ENCODE measurements at places on chromosomes 16 and 17. TPM values are rescaled to one million over a fixed set of nuclear protein-coding genes. Genes with fewer than 3 reads are reported as not detected.

KRT33B gene
- total RNA-seq = not detected

CORO6 gene
- total RNA-seq = 0.58 TPM

- H3K27me3 ChIP-seq = no peaks in the 10 kb centered on the region
- H3K36me3 ChIP-seq = peaks cover 54% of the 10 kb centered on the region
- H3K4me3 ChIP-seq = no peak overlapping the region
- no peak overlapping the region for H3K27ac ChIP-seq
Measured at GRCh38 chr17:81846743-81847689, 12.2 kb upstream of the PPP1R27 start.

DNA sequence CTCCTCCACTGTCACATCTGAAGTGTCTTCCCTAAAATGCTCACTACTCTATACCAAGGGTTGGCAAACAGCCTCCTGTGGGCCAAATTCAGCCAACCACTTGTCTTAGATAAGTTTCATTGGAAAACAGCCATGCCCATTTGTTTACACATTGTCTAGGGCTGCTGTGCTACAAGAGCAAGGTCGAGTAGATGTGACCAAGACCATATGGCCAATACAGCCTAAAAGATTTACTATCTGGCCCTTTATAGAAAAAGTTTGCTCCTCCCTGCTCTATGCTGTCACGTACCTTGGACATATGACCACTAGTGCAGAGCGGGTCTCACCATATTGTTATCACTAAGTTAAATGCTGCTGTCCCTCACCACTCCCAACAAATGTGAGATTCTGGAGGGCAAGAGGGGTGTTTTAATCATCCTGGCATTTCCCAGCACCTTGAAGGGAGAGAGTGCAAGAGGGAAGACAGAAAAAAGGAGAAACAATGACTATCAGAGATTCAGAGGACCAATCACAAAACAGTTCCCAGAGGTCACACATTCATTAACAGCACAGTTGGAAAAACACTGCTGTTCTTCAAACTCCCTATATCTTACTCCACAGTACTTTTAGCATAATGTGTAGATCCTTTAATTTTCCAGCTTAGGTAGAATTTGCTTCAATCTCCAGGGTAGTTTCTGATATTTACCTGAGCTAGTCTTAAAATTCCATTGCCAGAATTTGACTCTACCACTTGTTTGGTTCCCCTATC lies 13.2 kb downstream of the LSM12 start:
- H3K4me1 ChIP-seq = no peaks in the 10 kb centered on the region
- no peak overlapping the region for H3K4me3 ChIP-seq
- peaks cover 67% of the 10 kb centered on the region for H3K36me3 ChIP-seq
- H3K27ac ChIP-seq = no peak overlapping the region

ZNF385C gene
- total RNA-seq = 0.17 TPM

- no peaks in the 10 kb centered on the region for H3K27me3 ChIP-seq
- no peaks in the 10 kb centered on the region for H3K4me1 ChIP-seq
- no peaks in the 10 kb centered on the region for H3K36me3 ChIP-seq
- no peak overlapping the region for H3K27ac ChIP-seq
Measured at GRCh38 chr16:54418903-54419302, 132.3 kb upstream of the IRX3 start.

DNA sequence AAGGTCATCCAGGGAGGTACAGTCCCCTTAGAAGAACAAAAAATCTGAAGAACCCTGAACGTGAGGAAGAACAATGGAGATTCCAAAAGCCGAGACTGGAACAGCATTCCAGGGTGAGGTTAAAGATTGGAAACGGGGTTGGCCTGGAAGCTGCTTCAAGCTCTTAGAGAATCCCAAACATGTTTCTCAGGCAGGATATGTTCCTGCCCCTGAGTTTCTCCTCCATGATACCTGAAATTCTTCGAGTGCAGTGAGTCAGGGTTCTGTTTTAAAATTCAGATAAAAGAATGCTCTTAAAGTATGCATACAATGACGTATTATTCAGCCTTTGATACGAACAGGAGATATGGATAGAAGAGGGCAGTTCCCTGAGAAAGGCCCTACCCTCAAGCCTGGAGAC lies 293.1 kb downstream of the HS3ST3B1 start:
- no peak for DNase-seq
- no peak overlapping the region for H3K4me3 ChIP-seq
- H3K36me3 ChIP-seq = no peaks in the 10 kb centered on the region

PSMD11 gene
- total RNA-seq = 163 TPM

DNA sequence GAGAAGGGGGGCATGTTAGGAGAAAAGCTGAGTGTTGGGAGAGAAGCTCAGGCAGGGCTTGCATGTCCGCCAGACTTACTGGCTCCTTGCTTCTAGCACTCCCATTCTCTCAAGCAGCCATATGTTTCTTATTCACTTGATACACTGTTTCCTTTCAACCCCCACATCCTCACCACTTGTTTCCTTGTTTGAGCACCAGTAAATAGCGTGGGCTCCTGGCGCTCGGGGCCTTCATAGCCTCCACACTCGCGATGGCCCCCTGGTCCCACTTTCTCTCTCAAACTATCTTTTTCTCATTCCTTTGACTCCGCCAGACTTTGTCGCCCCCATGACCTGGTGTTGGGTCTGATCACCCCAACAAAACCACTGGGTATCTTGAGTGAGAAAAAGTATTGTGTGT lies 16.6 kb downstream of the ATP5PD start:
- H3K27me3 ChIP-seq = no peaks in the 10 kb centered on the region
- no peaks in the 10 kb centered on the region for H3K36me3 ChIP-seq
- peaks cover 12% of the 10 kb centered on the region for H3K4me1 ChIP-seq
- H3K4me3 ChIP-seq = no peak overlapping the region

DNA sequence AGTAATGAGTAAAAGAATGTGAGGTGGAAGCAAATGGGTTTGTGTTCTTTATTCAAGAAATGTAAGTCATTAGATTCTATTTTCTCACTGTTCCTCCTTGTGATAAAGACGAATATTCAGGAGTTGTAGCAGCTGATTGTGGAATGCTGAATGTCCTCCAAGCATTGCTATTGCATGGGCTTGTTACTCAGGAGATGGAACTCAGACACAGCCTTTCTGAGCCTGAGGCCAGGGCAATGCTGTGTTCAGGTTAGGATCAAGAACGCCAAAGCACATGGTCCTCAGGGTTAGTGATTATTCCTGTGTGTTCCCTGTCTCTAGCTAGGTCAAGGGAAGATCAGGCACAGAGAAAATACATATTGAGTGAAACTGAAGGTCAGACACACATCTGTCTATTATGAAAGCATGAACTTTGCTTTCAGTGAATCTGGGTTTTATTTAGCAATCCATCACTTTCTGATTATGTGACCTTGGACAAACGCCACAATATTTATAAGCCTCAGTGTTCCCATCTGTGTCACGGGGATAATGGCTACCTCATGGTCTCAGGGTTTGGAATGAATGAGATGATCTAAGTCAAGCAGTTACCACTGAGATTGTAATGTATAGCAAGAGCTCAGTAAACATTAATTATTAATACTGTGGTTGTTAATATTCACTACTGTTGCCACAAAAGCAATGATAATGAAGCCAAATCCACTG lies 426.8 kb upstream of the DYNLRB2 start:
- H3K4me3 ChIP-seq = no peak overlapping the region
- no peak for DNase-seq
- H3K27me3 ChIP-seq = no peaks in the 10 kb centered on the region

DNA sequence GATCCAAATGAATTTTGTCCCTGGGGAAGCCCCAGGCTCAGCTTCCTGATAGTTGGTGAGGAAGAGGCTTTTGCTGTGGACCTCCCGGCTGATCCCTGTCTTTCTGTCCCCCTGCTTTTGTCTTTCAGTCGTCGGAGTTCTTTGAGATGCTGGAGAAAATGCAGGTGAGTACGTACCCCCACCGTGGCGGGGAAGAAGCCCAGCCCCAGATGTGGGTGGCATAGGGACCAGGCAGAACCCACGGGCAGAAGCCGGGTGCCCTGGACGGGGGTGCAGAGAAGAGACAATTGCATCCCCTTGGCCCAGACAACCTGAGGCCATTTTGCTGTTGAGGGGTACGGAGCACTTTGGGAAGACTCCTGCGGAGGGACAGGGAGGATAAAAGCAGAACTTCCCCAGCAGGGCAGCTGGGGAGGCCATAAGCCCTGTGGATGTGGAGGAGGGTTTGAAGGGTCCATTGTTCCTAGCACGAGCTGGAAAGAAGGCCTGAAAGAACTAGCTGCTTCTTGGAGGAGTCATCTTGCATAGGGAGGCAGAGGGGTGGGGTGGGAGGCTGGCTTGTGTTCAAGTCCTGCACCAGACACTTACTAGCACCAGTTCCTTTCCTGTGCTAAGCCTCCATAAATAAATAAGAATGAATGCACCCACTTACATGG lies 105.6 kb downstream of the OR1D5 start:
- no peaks in the 10 kb centered on the region for H3K27me3 ChIP-seq
- H3K36me3 ChIP-seq = no peaks in the 10 kb centered on the region
- peaks cover 56% of the 10 kb centered on the region for H3K4me1 ChIP-seq
- H3K27ac ChIP-seq = no peak overlapping the region

- peaks cover 9% of the 10 kb centered on the region for H3K4me1 ChIP-seq
- no peaks in the 10 kb centered on the region for H3K27me3 ChIP-seq
- no peak for DNase-seq
- no peak overlapping the region for H3K27ac ChIP-seq
- H3K4me3 ChIP-seq = peak overlapping the region; percentile 81
Measured at GRCh38 chr17:7404737-7405349, 946 bp upstream of the TMEM256 start.

TCAP gene
- 0.12 TPM for total RNA-seq

CHST5 gene
- total RNA-seq = 0.29 TPM

DNA sequence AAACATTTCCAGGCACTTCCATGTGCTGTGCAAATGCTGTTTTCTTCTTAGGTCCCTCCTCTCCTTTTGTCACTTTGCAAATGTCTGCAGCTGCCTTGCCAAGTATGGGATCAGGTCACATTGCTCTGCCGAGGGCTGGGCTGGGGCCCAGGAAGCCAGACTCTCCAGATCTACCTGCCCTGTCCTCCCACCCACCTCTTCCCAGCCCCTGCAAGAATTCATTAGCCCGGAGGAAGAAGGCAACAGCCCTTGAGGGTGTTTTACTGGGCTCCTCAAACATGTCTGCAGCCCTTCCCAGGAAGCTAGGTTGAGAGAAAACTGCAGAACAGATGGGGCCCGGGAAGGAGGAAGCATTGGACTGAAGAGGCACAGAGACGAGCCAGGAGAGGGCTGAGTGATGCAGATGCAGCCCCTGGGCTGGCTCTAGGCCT lies 47.1 kb downstream of the WSB1 start:
- no peaks in the 10 kb centered on the region for H3K36me3 ChIP-seq
- no peak overlapping the region for H3K27ac ChIP-seq
- no peak overlapping the region for H3K4me3 ChIP-seq
- H3K27me3 ChIP-seq = no peaks in the 10 kb centered on the region
- peaks cover 8% of the 10 kb centered on the region for H3K4me1 ChIP-seq

SLFN14 gene
- total RNA-seq = not detected

CHST4 gene
- total RNA-seq = not detected

- no peak for DNase-seq
- H3K4me3 ChIP-seq = no peak overlapping the region
- H3K27ac ChIP-seq = no peak overlapping the region
- peaks cover 13% of the 10 kb centered on the region for H3K4me1 ChIP-seq
- H3K27me3 ChIP-seq = peaks cover 6% of the 10 kb centered on the region
- H3K36me3 ChIP-seq = no peaks in the 10 kb centered on the region
Measured at GRCh38 chr16:15810411-15810810, 46.4 kb downstream of the MYH11 start.

DNA sequence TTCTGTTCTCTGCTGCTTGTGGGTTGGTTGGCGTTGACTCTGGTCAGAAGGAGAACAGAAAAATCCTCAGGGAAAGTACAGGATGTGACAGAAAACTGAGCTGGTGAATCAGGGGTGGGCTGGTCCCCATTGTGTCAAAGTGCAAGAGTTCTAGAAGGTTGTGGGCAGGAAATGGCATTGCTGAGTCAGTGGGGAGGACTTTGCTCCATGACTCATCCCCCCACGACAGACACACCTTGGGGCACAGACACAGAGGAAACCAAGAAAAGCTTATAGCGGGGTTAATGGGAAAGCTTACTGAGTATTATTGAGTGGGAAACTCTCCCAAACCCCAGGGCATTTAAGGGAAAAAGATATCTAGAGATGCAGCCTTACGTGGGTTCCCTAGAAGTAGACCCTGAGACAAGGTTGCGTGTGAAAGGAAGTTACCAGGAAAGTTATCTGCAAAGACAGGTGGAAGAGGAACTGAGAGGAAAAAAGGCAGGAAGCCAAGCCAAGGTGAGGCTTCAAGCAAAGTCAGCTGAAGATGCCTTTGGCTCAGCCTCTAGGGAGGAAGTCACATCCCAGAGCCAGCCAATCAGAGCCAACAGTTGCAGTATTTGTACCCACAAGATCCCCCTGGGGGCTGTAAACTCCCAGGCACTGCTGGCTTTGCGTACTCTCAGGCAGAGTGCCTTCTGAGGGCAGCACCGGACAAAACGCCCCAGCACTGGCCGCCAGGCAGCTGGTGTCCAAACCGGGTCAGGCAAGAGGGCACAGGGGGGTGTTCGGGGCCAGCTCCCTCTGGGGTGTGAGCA lies 86.4 kb downstream of the FOXL1 start:
- H3K36me3 ChIP-seq = no peaks in the 10 kb centered on the region
- H3K4me1 ChIP-seq = peaks cover 32% of the 10 kb centered on the region
- H3K27me3 ChIP-seq = no peaks in the 10 kb centered on the region
- peak overlapping the region; percentile 99 for H3K27ac ChIP-seq
- H3K4me3 ChIP-seq = peak overlapping the region; percentile 34
- peak; percentile 91 for DNase-seq

DNA sequence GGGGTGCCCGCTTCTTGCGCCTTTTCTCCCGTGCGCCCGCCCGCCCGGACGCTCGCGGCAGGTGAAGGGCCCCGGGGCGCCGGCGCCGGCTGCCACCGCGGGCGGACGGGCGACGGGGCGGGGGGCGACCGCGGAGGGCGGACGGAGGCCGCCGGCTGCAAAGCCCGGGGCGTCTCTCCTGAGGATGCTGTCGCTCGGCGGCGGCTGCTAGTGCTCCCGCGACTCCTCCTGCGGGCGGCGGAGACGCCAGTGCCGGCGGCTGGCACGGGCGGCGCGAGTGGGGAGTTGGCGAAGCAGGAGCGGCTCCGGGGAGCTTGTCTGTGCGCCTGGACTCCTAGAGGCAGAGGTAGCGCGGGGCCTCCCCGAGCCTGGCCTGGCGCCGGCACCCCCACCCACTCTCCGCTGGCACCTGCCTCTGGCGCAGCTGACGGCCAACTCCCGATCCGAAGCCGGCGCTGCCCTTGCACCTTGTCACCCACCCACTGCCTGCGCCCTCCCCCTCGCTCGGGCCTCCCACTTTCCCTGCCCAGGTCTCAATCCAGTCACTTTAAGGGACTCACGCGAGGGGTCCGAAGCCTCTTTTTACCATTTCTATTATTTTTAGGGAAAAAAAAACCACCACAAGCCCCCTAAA lies at the start of gene FAM20A:
Gene FAM20A (minus strand): TSS at position 437 of the 634 bp plus-strand sequence. CDS start 701 bp downstream, outside the sequence.
- peaks cover 22% of the 10 kb centered on the region for H3K27me3 ChIP-seq
- H3K36me3 ChIP-seq = no peaks in the 10 kb centered on the region
- H3K4me1 ChIP-seq = peaks cover 4% of the 10 kb centered on the region
- no peak within 1 kb of the TSS for H3K27ac ChIP-seq
- no peak for DNase-seq
- peak within 1 kb of the TSS; percentile 48 for H3K4me3 ChIP-seq

SGCA gene
- not detected for total RNA-seq

GRCh38 chr17:77246110-77247047 lies 105.6 kb downstream of the SEC14L1 start:
- no peaks in the 10 kb centered on the region for H3K36me3 ChIP-seq
- no peak overlapping the region for H3K27ac ChIP-seq
- peak overlapping the region; percentile 74 for H3K4me3 ChIP-seq
- H3K4me1 ChIP-seq = peaks cover 3% of the 10 kb centered on the region
- no peak for DNase-seq

KRT20 gene
- 0.18 TPM for total RNA-seq

CHTF8 gene
- 54.7 TPM for total RNA-seq

- DNase-seq = peak; percentile 59
- H3K27me3 ChIP-seq = peaks cover 22% of the 10 kb centered on the region
- peak overlapping the region; percentile 52 for H3K4me3 ChIP-seq
- H3K4me1 ChIP-seq = no peaks in the 10 kb centered on the region
- H3K27ac ChIP-seq = no peak overlapping the region
- no peaks in the 10 kb centered on the region for H3K36me3 ChIP-seq
Measured at GRCh38 chr17:81959362-81960129, 1.4 kb downstream of the NOTUM start.

Data from PC-3 (cell line).